ENCODE measurements at places on chromosomes 12 and 14.

DNA sequence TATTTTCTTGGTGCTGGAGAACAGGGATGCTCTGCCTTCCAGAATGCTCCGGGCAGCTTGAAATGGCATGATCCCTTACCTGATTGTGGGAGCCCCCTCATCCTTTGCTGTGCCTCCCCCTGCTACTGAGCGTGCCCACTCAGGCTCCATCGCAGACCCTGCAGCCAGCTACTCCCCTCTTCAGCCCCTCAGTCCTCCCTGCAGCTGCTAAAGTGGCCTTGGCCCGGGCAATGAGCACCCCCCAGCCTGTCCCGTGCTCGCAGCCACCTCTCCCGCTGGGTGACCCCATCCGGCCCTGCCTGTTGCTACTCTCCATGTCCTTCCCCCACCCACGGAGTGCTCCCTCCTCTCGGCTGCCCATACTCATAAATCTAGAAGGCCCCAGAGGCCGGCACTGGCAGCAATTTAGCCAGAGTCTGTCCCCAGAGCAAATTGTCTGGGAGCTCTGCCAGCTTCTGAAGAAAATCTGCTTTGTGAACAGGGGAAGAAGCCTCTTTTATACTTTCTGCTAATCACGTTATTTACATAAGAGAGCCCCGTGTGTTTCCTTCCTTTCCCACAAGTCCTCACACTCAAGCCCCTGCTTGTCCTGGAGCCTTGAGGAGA lies 143.7 kb upstream of the FRMD6 start:
- no peak for DNase-seq

DNA sequence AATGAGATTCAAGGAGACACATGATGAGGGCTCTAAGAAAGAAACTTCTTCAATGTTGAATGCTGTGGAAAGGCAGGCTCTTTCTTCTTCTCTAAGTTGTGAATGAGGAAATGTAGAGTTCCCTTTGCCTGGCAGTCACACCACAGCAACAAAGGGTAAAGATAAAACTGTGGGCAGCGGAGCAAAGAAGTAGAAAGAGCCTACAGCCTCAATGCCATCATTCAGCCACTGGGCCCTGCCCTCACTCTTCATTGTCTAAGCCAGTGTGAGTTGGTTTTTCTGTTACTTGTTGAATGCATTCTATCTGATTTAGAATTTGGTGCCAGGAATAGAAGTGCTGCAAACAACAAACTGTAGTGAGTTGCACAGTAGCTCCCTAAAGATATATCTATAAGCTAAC lies 12.2 kb downstream of the SDR9C7 start:
- DNase-seq: no peak

- DNase-seq: no peak
Observed at GRCh38 chr12:34625116-34625515, 602.8 kb downstream of the ALG10 start.

DNA sequence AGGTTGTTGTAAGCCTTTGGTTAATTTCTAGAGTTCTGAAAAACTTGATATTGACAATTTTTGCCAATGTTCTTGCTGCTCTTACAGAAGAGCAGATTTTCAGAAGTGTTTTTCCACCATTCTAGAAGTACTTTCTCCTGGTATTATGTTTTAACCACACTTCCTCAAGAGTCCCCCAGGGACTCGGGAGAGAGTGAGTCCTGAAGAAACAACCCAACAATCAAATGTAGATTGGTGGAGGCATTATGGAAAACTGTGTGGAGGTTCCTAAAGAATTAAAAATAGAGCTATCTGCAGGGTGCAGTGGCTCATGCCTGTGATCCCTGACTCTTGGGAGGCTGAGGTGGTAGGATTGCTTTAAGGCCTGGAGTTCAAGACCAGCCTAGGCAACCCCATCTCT lies 26.7 kb downstream of the OR10P1 start:
- no peak for DNase-seq

DNA sequence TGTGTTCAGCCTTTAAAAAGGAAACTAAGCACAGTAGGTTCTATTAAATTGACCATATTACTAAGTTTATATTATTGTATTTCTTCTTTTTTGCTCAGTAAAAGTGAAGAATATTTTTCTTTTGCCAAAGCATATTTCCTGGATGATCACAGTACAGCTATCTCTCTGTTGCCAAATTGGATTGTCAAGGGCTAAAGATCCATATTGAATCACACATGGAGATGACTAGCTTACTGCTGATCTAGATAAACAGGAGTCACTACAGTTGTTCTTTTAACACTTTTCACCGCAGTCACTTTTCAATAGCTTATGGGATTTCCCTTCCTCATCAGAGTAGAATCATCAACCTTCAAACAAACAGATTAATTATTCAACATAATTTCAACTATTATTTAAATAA lies 78.6 kb downstream of the LRRC9 start:
- DNase-seq: no peak

DNA sequence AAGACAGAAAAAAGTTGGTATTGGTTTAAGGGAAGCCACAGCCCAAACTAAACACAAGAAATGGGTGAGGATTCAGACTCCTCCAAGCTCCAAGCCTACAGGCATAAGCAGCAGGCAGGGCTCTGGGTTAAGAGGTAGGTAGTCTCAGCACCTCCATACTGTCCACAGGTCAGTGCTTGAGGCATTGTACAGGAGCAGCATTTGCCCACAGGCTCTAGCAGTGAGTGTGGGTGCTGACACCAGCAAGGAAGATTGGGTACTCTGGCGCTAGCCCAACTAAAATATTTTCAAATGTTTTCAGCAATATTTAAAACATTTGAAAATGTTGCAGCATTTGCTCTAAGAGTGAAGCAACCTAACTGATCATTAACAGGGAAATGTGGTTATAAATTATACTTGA lies 33.1 kb downstream of the FERMT2 start:
- no peak for DNase-seq

- DNase-seq: no peak
Observed at GRCh38 chr12:65184176-65184857, 14.9 kb downstream of the LEMD3 start.

DNA sequence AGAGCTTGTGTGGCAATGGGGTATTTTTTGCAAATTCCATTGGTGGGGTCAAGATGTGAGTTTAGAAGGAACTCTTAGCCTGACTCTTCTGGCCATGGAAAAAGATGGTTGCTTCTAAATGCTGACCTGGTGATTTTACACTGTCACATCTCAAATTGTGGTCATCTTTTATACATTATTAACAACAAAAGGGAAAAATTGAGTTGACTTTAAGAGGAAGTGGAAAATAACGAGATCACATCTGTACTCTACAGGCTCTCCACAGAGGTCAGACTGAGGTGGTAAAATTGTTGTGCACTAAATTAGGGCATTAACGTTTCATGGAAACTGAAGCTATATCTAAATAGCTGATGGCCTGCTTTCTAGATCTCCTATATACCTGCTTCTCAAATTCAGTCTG lies 44.7 kb downstream of the PTPN11 start:
- no peak for DNase-seq

- DNase-seq: no peak
Observed at GRCh38 chr14:89667983-89668382, 250.9 kb upstream of the FOXN3 start.

DNA sequence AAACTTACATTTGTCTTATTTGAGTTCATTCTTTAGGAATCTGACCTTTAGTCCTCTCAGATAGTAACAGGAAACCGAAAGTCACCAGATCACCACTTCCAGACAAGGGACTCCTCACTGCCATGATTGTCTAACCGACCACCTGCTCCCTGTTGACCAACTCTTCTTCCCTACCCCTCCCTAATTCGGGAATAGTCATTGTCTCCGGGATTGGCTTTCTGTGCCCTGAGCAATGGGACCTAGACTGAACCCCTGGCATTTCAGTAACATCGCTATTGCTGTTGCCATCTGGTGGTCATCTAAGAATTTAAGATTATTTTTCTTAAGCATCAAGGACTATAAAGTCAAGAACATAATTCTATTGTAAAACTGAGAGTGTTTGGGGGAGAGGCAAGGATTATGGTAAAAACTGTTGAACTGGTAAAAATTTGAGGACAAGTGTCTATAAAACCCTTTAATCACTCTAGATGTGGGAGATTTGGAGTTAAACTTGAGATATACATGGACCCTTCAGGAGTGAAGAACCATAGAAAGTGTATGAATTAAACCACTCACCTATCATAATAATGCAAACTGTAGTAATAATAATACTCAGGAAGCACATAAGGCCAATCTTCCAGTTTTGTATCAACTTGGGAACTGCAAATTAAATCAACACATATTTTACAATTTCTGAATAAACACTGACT lies 6.3 kb downstream of the CLEC2A start:
- DNase-seq: peak; percentile 20

- no peak for DNase-seq
Observed at GRCh38 chr14:37274652-37275051, 76.9 kb downstream of the MIPOL1 start.

GRCh38 chr12:42428850-42429249 lies 102.9 kb downstream of the PPHLN1 start:
- no peak for DNase-seq

DNA sequence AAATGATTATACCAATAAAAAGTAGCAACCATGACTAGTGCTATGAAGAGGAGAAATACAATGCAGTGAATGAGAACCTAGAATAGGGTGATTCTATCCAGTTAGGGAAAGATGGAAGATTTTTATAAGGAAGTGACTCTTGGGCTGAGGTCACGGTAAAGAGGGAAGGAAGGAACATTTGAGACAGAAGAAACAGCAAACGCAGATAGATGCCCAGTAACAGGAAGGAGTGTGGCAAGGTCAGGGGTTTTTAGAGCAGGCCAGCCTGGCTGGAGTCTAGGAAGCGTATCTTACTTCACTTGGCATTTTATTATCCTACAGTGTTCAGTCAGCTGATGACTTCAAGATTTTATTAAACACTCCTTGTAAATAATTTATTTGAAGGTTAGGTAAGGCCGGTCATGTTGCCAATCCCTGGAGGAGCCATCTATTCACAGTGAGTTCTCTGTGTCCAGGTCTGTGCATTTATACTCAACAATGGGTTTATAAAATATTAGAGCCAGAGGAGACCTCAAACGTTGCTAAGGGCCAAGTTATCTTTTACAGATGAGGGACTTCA lies 170.6 kb downstream of the PRKCH start:
- no peak for DNase-seq

GRCh38 chr12:85843606-85844310 lies 7.5 kb upstream of the RASSF9 start:
- no peak for DNase-seq

DNA sequence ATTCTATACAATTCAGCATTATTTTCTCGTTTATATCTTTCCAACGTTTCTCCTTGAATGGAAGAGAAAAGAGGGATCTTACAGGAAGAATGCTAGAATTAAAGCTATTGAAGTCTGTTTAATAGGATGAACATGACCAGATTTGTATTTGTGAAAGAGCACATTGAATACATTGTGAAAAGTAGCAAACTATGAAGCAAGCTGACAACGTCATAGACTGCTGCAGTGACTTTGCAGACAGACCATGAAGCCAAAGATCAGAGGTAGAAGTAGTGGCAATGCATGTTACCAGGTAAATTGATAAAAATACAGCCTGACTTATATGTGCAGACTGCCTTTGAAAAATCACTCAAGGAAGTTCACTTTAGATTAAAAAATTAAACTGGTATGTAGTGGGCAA lies 146.1 kb downstream of the RASSF9 start:
- DNase-seq: no peak

DNA sequence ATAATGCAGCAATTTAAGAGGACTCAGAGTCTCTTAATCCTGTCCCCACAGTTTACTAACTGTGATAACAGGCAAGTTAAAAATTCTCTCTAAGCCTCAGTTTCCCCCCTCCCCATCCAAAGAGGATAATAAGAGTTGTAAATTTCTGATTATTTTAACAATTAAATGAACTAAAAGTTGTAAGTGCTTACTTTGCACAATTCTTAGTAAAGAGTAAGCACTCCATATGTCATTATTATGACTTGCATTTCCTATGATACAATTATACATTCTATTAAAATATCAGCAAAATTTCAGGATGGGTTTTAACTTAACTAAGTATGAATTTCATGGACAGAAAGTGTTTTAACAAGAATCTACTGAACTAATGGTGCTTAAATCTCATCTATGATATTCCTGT lies 80.1 kb downstream of the NELL2 start:
- DNase-seq: no peak

DNA sequence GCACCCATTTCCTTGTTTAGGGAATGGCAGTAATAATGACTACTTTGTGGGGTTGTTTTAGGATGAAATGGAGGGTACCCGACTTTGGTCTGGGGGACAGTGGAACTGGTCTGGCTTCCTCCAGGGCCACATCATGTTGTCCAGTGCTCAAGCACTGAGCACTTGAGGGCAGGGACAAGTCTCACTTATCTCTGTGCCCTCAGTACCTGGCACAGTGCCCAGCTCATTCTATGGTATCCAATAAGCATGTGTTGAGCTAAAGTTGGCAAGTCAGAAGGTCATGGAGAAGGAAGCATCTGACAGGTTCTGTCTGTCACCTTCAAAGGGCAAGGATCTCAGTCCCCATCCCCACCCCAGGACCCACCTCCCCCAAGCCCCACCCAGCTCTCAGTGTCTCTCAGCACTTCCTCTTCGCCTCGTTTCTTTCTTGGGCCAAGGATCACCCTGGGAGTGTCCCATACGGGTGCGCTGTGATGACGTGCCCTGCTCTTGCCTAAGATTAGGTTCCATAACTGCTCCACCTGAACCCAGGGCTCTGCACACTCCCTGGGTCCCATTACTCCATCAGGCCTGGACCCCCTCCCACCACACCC lies 24.3 kb upstream of the TMEM106C start:
- DNase-seq: no peak

- peak; percentile 35 for DNase-seq
Observed at GRCh38 chr12:14618983-14619382, 51.3 kb upstream of the PLBD1 start.

DNA sequence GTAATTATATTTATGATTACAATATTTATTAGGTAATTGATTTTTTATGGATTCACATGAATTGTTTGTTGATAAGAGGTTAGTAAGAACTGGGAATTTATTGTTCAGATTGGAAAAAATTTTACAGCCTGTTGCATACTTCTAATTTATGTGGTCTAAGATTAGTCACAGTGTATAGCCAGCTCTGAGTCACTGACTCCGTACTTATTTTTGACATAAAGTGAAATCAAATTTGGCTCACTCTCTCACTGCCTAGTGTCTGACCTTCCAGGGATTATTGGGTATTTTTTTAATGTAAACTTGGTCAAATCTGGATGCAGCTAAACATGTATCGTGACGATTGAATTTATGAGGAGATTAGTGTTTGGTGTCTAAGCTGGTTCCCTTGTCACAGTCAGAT lies 109.3 kb downstream of the PTPRQ start:
- DNase-seq: no peak

GRCh38 chr12:101885912-101886561 lies 8.7 kb downstream of the DRAM1 start:
- no peak for DNase-seq

GRCh38 chr12:106106892-106107291 lies 31.9 kb downstream of the NUAK1 start:
- DNase-seq: no peak

GRCh38 chr14:23375527-23376251 lies 1.2 kb upstream of the CMTM5 start:
- DNase-seq: no peak

GRCh38 chr14:24813089-24813815 lies 179.3 kb upstream of the GZMB start:
- no peak for DNase-seq

- DNase-seq: no peak
Observed at GRCh38 chr14:69558774-69559173, 15.9 kb downstream of the CCDC177 start.
